ENCODE measurements at places on chromosomes 11 and 22.

GRCh38 chr11:133908827-133909226, 47.9 kb downstream of the IGSF9B start:
- no peak for DNase-seq

DNA sequence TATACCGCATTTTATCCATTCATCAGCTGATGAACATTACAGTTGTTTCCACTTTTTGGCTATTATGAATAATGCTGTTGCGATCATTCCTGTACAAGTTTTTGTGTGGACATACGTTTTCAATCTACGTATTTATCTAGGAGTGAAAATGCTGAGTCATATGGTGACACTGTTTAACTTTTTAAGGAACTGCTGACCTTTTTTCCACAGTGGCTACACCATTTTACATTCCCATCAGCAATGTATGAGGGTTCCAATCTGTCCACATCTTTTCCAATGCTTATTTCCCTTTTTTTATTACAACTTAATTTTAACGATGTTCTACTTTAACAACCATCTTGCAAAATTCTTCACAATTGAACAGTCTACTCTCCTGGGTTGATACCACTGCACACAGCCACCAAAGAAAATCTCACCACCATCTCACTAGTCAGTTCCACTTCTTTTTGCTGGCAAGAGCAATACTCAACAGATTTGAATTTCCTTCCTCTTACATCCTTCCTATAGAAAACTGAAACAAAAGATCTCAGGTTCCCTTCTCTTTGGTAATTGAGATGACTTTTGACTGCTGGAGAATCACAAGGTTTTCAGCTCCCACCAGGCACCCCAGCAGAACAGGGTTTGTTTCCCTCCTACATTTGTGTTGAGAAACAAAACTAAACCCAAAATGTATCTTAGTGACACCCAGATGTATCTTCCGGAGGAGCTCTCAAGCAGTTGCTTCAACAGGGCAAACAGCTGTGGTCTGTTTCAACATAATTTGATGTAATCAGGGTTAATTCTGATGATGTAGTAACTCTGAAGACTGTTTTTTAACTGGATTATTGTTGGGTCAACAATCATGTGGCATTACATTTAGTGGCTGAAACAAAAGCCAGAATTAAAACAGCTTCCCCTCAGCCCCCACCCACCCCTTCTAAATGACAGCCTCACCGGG, 7.0 kb upstream of the GAB2 start:
- DNase-seq, result no peak

GRCh38 chr22:49915610-49916009, 2.6 kb downstream of the ALG12 start:
- no peak for DNase-seq

DNA sequence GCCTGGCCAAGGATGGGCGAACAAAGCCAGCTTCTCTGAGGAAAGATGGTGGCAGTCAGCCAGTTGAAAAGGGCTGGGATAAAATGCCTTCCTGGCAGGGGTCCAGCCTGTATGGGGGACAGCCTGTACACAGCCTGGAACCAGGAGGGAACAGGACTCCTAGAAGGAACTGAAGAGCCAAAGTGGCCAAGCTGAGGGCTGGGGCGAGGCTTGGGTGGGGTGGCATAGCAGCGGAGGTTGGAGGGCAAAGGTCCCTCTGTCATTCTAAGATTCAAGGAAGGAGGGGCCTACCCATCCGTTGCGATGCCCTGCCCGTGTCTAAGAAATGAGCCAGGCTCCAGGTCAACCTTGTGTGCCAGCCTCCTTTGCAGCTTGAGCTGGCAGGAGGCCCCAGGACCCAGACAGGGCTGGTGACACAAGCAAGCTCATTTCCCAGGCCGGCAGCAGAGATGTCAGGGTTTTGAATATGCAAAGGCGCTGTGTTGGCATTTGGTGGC, 22.6 kb downstream of the FADD start:
- DNase-seq, result no peak

DNA sequence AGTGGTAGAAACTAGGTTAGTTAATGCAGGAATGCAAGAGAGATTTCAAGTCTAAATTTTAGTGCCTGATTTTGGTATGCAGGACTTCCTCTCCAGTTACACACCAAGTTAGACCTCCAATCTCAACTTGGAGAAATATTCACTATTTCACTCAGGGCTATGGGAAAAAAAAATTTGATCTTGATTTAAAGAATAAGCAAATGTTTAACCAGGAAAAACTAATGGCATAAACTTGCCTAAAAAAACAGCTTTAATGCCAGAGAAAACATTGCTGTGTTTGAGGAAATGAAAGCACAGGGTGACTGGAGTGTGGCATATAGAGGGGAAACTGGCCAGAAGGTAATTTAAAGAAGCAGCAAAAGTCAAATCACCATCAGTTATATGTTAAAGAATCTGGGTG, 575.4 kb upstream of the LRRC4C start:
- no peak for DNase-seq

GRCh38 chr11:109401545-109401944, 20.4 kb upstream of the C11orf87 start:
- DNase-seq, result no peak

DNA sequence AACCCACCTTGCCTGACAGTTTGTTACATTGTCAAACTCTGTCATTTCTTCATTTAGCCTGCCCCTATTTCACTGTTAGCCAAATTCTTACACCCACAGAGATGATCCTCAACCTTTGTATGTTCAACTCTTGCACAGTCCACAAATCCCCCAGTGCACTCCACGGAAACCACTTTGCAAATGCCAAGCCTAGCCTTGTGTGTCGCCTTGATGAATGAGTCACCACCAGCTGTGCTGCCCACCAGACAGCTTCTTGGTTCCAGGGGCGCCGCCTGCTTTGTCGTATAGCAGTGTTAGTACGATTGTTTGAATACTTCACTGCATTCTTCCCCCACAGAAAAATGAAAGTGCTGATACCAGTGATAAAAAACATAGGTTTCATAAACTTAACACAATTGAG, 686.3 kb downstream of the NTM start:
- no peak for DNase-seq

DNA sequence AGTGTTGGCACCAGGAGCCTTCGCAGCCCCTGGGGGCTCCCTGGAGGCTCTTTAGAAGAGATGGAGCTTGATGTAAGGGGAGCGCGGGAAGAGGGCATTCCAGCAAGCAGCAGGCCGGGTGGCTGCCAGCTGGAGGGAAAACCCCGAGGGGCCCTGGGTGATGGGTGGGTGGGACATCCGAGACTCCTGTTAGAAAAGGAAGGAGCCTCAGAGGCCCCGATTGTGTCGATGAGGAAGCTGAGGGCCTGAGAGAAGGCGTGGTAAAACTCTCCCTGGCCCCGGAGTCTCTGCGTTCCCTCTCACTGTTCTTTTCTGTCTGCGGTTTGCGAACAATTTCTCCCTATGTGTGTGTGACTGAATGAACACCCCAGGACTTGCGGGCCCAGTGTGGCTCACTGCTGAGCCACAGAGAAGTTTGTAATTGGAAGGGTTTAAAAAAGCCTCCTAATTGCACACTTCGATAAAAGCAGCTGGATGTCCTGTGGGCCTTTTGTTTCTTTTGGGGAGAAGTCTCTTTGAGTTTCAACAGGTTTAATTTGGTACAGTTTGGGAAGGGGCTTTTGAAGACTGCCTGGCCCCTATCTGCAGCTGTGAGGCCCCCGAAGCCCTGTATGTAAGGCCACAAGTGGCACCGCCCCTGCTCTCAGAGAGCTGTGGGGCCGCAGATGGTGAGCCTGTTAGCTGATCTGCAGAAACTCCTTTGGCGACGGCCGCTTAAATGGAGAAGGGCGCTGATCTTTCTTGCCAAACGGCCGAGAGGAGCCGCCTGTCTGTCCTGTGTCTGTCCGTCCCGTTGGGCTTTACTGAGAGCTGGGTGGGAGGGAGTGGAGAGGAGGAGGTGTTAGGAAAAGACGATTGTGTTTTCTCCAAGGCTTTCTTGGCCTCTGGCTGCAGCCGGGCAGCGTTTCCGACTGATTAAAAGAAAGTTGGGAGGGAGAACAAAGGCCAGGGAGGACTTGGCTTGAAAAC, 2.0 kb downstream of the FBLN1 start:
- no peak for DNase-seq

DNA sequence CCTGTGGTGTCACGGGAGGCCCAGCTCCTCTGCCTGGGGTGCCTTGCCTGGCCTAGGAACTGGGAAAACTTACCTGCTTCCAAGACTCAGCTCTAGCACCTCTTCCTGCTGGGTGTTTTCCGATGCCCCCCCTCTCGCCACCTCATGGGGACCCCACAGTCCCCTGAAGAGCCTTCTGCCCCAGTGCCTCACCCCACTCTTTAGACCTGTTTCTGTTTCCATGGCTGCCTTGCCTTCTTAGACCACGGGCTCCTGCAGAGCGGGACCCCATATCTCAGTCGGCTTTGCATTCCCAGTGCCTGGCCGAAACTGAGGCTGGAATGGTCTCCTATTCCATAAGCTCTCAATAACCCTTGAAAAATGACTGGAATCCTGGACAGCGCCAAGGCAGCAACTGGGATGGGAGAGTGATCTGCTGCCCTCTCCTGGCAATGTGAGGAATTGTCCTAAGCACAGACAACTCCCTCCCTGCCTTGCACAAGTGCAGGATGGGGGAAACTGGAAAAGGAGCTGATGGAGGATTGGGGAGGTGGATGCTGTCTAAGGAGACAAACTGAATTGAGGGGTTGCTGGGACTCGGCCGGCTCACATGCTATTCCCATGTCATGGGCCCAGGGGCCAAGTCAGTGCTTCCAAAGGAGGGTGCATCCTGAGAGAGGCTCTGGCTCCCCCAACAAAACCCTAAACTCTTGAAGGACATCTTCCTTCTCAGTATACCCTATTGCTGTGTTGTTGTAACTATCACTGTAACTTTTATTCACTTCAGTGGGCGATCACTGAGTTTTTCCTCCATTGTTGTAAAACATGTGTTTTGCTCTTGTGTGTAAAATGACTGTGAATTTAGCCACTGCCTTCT, 26.6 kb upstream of the IL17RA start:
- DNase-seq, result peak; percentile 16

DNA sequence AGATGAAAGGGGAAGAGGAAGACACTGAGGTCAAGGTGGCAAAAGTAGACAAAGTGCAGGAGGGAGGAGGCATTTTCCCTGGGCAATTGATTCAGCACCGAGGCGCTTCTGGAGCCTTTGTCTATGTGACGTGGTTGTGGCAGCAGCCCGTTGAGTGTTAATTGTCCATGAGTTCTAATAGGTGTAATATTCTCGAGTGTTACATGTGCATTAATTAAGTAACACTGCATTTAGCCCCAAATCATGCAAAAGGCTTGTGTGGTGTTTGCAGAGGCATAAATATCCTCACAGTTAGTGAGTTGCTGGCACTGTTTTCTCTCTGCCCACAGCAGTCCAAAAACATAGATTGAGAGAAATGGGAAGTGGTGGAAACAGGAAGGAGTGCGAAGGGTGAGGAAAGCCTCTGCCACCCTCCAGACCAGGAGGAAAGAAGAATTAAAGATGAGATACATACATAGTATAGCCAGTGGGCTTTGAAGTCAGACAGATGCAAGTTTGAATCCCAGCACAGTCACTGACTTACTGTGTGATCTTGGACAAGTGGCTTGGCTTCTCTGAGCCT, 361.2 kb downstream of the MN1 start:
- DNase-seq, result no peak

GRCh38 chr11:729492-730074, 17.7 kb upstream of the TALDO1 start:
- DNase-seq, result no peak

- DNase-seq, result no peak
Observed at GRCh38 chr11:1501421-1502167, 15.0 kb upstream of the MOB2 start.

DNA sequence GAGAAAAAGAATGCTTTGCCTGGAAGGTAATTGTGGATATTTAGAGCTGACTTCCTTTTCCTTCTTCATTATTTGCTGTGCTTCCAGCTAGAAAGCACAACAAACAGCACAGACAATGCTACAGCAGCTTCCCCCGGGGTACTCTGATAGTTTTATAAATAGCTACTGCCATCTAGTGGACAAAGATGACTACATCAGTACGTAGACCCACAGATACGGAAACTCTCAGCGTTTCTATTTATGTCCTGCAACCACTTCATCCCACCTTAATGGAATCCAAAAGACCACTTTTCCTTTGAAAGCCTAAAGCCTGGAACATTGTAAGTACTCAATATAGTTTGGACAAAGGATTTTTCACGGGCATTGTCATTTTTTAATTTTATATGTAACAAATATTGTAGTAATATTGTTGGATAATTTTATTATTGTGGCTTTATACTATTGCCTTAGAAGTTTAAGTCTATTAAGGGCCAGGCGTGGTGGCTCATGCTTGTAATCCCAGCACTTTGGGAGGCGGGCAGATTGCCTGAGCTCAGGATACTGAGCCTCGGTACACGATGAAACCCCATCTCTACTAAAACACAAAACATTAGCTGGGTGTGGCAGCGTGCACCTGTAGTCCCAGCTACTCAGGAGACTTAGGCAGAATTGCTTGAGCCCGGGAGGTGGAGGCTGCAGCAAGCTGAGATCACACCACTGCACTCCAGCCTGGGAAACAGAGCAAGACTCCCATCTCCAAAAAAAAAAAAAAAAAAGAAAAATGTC, 7.5 kb downstream of the HSPA8 start:
- no peak for DNase-seq

- DNase-seq, result no peak
Observed at GRCh38 chr22:41862160-41862529, 29.2 kb downstream of the SREBF2 start.

- DNase-seq, result no peak
Observed at GRCh38 chr11:133793271-133794035, 51.9 kb downstream of the SPATA19 start.

- no peak for DNase-seq
Observed at GRCh38 chr11:13965337-13965736, 2.8 kb downstream of the SPON1 start.

GRCh38 chr11:26330262-26330661, 1.7 kb upstream of the ANO3 start:
- DNase-seq, result no peak
